ENCODE measurements at places on chromosomes 2 and 18.

- no peak for DNase-seq
Observed at GRCh38 chr2:23390152-23390551, 5.2 kb downstream of the KLHL29 start.

GRCh38 chr2:66478731-66479316 is 43.9 kb downstream of the MEIS1 start:
- no peak for DNase-seq

GRCh38 chr2:66982766-66983165 is 414.4 kb upstream of the ETAA1 start:
- DNase-seq: no peak

DNA sequence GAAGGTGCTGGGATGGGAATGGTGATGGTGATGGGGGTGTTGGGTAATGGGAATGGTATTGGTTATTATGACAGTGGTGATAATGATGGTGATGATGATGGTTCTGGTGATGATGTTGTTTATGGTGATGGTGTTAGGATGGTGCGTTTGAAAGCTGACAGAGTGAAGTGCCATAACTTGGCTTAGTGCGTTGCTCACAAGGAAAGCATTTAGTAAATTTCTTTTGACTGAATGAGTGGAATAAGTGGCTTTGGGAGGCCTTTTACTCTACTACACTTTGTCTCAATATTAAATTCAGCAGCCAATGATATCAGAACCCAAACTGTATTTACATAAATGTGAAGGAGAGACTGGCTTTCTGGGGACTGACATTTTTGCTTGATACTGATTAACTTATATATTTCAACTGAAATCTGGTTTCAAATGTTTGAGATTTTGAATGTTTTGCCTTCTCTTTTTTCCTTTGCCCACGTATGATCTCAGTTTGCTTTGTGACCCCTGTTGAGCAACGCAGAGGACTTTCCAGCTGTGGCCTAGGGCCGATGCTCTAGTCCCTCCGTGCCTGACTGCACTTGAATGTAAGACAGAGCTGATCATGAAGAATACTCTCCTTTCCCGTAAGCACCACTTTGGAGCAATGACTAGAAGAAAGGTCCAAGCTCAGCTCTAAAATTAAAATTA is 128.5 kb upstream of the SH3BP4 start:
- DNase-seq: no peak

DNA sequence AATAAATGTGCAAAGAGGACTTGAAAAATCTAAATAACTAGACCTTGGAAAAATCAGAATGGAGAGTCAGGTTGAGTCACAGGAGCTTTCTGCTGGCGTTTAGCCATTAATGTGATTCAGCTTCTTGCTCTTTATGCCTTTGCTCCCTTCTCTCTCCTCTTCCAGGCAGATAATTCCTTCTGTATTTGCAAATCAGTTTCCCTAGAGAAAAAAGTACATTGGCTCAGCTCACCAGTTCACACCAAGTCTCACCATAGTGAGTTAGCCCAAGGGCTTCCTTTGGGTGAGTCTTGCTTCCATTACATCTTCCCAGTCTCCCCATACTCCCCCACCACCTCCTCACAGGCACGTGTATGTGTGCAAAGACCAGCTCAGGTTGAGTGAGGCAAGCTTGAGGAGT is 73.6 kb downstream of the CYBRD1 start:
- no peak for DNase-seq

- DNase-seq: no peak
Observed at GRCh38 chr2:65070172-65070830, 14.1 kb downstream of the CEP68 start.

GRCh38 chr2:115386465-115386864 is 944.0 kb downstream of the DPP10 start:
- no peak for DNase-seq

DNA sequence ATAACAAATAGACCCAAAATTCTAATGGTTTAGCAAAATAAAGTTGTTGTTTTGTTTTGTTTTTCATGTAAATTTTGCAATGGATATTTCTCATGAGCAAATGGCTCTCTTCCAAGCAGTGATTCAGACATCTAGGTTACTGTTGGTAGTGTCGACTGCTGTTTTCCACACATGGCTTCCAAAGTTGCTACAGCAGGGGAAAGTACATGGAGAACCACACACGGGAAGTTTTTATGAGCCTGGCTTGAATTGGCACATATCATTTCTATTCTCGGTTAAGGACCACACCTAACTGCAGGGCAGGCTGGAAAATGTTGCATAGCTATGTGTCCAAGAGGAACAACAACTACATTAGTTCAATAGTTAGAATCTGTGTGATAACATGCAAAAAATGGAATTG is 262.1 kb downstream of the GALNT13 start:
- no peak for DNase-seq

DNA sequence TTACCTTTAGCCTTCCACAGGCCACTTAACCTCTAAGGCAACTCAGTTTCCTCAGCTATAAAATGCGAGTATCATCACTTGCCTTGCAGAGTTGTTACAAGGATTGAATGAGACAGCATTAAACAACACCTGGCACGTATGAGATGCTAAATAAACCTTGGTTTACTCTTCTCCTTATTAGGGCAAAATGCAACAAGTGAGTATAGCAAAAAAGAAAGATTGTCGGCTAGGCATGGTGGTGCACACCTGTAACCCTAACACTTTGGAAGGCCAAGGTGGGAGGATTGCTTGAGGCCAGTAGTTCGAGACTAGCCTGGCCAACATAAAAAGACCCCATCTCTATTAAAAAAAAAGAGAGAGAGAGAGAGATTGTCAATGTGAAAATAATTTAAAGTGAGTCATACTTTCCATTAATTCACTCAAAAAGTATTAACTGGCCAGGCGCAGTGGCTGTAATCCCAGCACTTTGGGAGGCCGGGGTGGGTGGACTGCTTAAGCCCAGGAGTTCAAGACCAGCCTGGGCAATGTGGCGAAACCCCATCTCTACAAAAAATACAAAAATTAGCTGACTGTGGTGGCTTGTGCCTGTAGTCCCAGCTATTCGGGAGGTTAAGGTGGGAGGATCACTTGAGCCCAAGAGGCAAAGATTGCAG is 8.0 kb downstream of the ATAD2B start:
- no peak for DNase-seq

- DNase-seq: no peak
Observed at GRCh38 chr2:95384854-95385569, 17.5 kb upstream of the FAHD2A start.

GRCh38 chr2:186543561-186544131 is 46.2 kb upstream of the ITGAV start:
- no peak for DNase-seq

- no peak for DNase-seq
Observed at GRCh38 chr2:154264024-154264423, 392.3 kb downstream of the GALNT13 start.

- no peak for DNase-seq
Observed at GRCh38 chr2:142973822-142974207, 96.4 kb downstream of the KYNU start.

- DNase-seq: no peak
Observed at GRCh38 chr2:37396890-37397565, 52.6 kb downstream of the QPCT start.

DNA sequence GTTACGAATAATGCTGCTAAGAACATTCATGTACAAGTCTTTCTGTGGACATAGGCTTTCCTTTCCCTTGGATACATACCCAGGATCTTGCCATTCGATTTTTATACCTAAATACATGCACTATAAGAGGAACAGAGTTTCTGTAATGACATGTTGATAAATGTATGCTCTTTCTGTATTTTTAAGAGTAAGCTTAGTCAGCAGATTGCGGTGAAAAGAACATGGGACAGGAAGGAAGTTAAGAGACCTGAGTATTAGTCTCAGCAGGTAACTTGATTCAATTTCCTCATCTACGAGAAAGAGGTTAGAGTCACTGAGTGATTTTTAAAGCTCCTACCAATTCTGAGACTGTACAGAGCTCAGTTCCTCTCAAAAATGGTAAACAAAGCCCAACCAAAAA is 2.6 kb upstream of the TLK1 start:
- DNase-seq: no peak

GRCh38 chr2:7325186-7325585 is 408.0 kb downstream of the RNF144A start:
- no peak for DNase-seq

DNA sequence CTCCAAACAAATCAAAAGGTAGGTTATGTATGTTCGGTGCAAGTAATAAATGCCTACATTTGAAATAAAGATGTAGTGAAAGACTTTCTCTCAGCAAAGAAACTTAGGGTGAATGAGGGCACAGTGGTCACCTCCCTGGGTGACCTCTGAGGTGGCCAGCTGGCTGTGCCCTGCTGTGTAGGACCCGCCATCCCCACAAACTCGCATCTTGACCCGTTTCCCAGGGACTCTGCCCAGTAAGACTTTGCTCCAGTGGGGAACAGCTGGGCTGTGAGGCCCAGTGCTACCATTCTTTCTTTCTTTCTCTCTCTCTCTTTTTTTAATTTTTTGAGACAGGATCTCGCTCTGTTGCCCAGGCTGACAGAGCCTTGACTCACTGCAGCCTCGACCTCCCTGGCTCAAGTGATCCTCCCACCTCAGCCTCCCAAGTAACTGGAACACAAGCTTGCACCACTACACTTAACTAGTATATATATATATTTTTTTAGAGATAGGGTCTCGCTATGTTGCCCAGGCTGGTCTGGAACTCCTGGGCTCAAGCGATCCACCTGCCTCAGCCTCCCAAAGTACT is 8.2 kb upstream of the GAREM2 start:
- DNase-seq: no peak

GRCh38 chr2:190319555-190320498 is at the start of gene HIBCH:
HIBCH (minus strand) TSS chr2:190319826; CDS start chr2:190319750, 76 bp downstream.
- peak; percentile 96 for DNase-seq

DNA sequence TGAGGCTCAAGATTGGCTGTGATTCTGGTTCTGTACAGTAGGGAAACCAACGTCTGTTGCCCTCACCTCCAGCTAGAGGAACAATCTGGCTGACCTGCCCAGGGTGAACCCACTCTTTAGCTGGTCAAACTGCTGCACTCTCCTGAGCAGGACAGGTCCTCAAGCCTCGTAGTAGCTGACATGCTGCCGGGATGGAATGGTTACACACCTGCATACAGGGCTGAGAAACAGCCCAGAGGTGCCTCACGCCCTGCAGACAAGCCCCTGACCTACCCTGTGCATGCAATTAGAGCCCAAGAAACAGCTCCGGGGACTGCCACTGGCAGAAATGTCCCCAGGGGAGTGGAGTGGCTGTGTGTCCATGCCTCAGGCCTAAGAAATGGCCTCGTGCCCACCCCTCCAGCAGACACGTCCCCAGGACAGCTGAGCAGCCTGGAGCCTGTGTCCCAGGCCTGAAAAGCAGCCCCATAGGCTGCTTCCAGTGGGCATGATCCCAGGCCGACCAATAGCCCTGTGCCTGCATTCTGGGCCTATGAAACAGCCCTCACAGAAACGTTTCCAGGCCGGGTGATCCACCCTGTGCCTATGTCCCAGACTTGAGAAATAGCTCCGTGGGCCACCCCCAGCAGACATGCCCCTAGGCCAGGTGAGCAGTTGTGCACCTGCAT is 25.4 kb downstream of the BOLL start:
- no peak for DNase-seq

GRCh38 chr2:41496908-41497307 is 550.9 kb upstream of the PKDCC start:
- no peak for DNase-seq

GRCh38 chr2:203675086-203675485 is 31.4 kb upstream of the CD28 start:
- DNase-seq: no peak

DNA sequence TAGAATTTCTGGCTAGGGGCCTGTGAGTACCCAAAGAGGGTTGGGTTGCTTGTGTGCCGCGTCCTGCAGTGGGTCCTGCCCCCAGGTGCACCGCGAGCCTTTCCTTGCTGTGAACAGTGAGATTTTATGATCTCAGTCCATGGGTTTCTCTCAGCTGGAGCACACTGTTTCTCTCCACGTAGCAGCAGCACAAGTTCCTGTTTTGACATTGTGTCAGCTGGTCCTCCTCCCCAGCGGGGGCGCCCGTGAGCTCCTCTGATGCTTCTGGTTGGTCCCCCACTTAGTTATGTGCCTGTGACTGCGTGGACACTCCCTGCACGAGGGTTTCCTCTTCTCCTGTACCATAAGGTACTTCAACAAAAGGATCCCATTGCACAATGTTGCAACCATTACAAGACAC is 29.8 kb downstream of the TSHZ1 start:
- no peak for DNase-seq

DNA sequence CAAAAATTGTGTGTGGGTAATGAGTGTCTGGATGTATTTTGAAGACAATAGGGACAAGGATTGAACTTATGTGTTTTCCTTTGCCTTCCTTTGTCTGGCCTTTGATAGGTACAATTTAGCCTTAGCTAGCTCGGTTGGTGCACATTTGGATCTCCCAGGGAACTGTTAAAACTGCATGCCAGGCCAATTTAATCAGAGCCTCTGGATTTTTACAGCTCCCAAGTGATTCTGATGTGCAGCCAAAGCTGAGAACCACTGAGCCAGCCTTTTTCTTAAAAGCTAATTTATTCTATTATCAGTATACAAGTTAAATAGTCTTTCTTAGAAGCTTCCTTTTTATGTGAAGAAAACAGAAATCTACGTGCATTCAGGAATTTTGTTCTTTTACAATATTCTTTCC is 25.0 kb downstream of the PLEK start:
- DNase-seq: no peak

DNA sequence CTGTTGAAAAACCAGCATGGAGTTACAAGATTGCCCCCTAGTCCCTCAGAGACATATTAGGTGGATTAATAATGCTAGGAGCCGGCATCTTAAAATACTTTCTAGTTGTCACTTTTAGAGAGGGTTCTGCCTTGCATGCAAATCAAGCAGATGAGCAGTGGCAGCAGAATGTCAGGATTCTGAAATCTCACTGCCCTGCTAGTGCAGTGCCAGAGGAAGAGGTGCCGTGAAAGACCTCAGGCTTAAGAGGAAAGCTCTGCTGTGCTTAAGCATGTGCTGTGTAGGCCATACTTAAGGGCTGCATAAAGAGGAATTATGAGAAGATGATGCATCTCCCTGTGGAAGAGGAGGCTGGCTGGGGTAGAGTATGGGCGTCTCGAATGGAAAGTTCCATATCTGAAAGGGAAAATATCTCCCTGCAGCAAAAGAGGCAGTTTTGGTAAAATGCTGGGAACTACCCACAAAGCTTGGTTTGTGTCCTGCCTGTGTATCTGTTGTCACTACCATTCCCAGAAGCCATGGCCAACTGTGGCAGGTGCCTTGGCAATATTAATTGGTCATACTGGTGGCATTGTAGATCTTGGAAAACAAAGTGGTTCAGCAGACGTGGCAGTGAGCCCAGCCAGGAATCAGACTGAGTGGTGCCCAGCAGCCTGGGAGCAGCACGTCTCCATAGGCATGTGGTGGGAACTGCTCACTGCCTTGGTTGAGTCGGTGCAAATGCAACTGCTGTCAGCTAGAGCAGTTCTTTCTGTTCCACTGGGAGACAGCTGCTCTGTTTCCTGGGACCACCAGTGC is 131.9 kb downstream of the EVA1A start:
- DNase-seq: no peak
